ENCODE measurements at places on chromosomes 5 and 9.

GRCh38 chr5:157912621-157913325, 53.8 kb upstream of the CLINT1 start:
- DNase-seq = no peak

- DNase-seq = no peak
These were observed 288.2 kb upstream of the MAP3K1 start for GRCh38 chr5:56527174-56527573.

DNA sequence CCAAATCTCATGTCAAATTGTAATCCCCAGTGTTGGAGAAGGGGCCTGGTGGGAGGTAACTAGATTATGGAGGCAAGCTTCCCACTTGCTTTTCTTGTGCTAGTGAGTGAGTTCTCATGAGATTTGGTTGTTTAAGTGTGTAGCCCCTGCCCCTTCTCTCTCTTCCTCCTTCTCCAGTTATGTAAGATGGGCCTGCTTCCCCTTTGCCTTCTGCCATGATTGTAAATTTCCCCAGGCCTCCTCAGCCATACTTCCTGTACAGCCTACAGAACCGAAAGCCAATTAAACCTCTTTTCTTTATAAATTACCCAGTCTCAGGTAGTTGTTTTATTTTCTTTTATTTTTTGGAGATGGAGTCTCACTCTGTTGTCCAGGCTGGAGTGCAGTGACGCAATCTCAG, 18.2 kb upstream of the TXNDC8 start:
- DNase-seq = no peak

DNA sequence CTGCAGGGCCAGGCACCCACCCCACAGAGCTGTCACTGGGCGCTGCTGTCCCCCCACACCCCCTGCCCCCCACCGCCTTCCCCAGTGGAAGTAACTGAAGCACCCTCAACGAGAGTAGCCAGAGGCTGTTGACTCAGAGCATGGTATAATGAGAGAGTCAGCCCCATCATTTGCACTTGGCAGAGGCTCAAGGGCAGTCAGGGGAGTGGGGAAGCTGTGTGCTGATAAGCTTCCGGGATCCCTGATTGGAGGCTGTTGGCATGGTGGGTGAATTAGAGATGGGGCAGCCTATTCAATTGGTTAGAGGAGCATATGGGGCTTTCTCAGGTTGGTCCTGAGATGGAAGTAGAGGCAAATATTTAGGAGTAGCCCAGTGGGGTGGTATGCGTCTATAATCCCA, 77.1 kb upstream of the GOLM1 start:
- no peak for DNase-seq

Data from activated CD4-positive, alpha-beta T cell treated with anti-CD3 and anti-CD28 coated beads, Interleukin-2, amount 50 U/mL, for 1 hour (primary cell).